ENCODE measurements at places on chromosomes 3 and 15. TPM values are rescaled to one million over a fixed set of nuclear protein-coding genes. Genes with fewer than 3 reads are reported as not detected.

SEMA7A gene
- 31.8 TPM for total RNA-seq

TRAT1 gene
- 0.42 TPM for total RNA-seq

CFAP91 gene
- 11.4 TPM for total RNA-seq

DNAH12 gene
- total RNA-seq, result 0.30 TPM

CCDC14 gene
- 40.8 TPM for total RNA-seq

KNG1 gene
- not detected for total RNA-seq

TMEM212 gene
- not detected for total RNA-seq

POU1F1 gene
- total RNA-seq, result not detected

CLEC3B gene
- total RNA-seq, result 819 TPM

GRCh38 chr3:109644746-109645145 is 307.4 kb upstream of the DPPA4 start:
- no peaks in the 10 kb centered on the region for H3K36me3 ChIP-seq
- no peak overlapping the region for H3K27ac ChIP-seq
- DNase-seq, result no peak
- no peak overlapping the region for H3K4me3 ChIP-seq
- H3K27me3 ChIP-seq, result no peaks in the 10 kb centered on the region

DNA sequence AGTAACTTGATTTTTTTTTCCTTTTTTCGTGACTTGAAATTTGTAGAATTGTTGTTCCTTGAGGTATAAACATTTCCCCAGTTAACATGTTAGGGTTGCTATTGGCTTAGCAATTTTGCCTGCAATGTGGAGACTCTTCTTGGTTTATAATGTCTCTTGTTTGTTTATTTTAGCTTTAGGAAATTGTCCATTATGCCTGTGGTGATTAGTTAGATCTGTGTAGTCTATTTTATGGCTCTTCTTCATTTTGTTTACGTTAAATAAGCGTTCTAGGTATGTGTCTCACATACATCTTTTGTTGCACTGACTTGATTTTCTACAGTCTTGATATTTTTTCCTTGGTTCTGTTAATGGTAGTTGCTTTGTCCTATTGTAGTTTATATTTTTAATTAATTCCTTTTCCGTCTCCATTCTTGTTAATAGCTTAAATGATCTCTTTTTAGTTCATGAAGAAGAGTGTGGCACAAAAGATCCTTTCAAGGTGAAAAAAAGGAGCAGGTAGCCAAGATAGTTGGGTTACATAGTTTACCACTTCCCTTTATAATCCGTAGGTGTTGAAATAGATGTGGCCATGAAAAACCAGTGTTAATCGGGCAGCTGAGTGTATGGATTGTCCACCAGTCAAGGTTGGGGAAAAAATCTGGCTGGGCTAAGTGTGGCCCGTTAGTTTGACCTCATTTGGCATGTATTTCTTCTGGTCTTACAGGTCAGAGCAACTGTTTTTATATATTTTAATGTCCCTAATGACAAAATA is 12.1 kb downstream of the IQGAP1 start:
- H3K36me3 ChIP-seq, result no peaks in the 10 kb centered on the region
- H3K4me1 ChIP-seq, result peaks cover 85% of the 10 kb centered on the region
- no peaks in the 10 kb centered on the region for H3K27me3 ChIP-seq
- no peak overlapping the region for H3K4me3 ChIP-seq
- no peak for DNase-seq

GRCh38 chr3:57026944-57027343 is 33.5 kb upstream of the SPATA12 start:
- no peaks in the 10 kb centered on the region for H3K4me1 ChIP-seq
- H3K27me3 ChIP-seq, result no peaks in the 10 kb centered on the region
- no peak for DNase-seq
- no peak overlapping the region for H3K27ac ChIP-seq
- H3K4me3 ChIP-seq, result no peak overlapping the region
- H3K36me3 ChIP-seq, result no peaks in the 10 kb centered on the region

- DNase-seq, result no peak
- H3K36me3 ChIP-seq, result no peaks in the 10 kb centered on the region
- H3K27ac ChIP-seq, result no peak overlapping the region
- H3K4me1 ChIP-seq, result no peaks in the 10 kb centered on the region
- H3K4me3 ChIP-seq, result no peak overlapping the region
- no peaks in the 10 kb centered on the region for H3K27me3 ChIP-seq
Measured at GRCh38 chr3:61526308-61526707, 35.1 kb upstream of the PTPRG start.

DNA sequence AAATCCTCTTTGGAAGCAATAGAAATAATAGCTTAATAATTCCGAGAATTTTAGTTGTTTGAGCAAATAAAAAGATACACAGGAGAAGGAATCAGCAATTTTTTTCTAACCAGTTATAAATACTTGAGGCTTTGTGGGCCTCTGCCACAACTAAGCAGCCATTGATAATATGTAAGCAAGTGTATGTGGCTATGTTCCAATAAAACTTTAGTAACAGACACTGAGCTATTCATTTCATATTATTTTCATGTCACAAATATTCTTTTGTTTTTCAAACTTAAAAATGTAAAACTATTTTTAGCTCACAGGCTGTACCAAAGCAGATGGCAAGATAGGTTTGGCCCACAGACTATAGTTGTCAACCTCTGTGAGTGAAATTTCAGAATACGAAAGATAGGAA is 85.7 kb downstream of the MSL2 start:
- no peaks in the 10 kb centered on the region for H3K36me3 ChIP-seq
- no peaks in the 10 kb centered on the region for H3K27me3 ChIP-seq
- H3K4me1 ChIP-seq, result no peaks in the 10 kb centered on the region
- no peak overlapping the region for H3K4me3 ChIP-seq
- H3K27ac ChIP-seq, result no peak overlapping the region

GRCh38 chr3:181917027-181917426 is 205.3 kb downstream of the SOX2 start:
- no peak overlapping the region for H3K4me3 ChIP-seq
- no peaks in the 10 kb centered on the region for H3K27me3 ChIP-seq
- H3K27ac ChIP-seq, result no peak overlapping the region
- H3K4me1 ChIP-seq, result no peaks in the 10 kb centered on the region
- no peak for DNase-seq
- no peaks in the 10 kb centered on the region for H3K36me3 ChIP-seq

DNA sequence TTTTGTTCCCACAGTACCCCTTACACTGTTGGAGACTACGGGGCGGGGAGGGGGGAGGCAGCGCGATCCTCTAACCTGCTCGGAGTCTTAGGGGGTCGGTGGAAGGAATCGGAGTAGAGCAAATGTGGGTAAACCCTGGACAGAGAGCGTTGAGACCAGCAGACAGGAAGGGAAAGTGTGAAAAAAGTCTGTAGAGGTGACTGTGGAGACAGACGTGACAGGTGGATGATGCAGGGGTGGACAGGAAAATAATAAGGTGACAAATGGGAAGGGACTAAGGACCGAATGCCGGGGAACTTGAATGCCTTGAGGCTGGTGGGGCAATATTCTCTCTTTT is 424 bp downstream of the EAF2 start:
- DNase-seq, result no peak
- H3K4me1 ChIP-seq, result no peaks in the 10 kb centered on the region
- no peaks in the 10 kb centered on the region for H3K36me3 ChIP-seq
- peak overlapping the region; percentile 55 for H3K4me3 ChIP-seq

DNA sequence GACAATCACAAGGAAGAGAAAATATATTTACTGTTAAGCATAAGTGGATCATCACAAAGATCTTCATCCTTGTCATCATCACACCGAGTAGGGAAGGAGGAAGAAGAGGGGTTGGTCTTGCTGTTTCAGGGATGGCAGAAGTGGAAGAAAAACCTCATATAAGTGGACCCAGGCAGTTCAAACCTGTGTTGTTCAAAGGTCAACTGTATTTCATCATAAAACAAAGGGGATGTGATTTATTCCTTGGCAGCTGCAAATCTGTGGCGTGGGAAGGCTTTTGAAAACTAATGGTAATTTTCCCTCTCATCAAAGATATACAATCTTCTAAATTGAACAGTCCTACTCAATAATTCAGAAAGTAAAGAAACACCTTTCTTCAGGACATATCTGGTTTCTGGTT is 129.9 kb upstream of the ABI3BP start:
- no peaks in the 10 kb centered on the region for H3K4me1 ChIP-seq
- DNase-seq, result no peak
- no peaks in the 10 kb centered on the region for H3K36me3 ChIP-seq
- no peaks in the 10 kb centered on the region for H3K27me3 ChIP-seq
- H3K4me3 ChIP-seq, result no peak overlapping the region

- peaks cover 58% of the 10 kb centered on the region for H3K4me1 ChIP-seq
- no peaks in the 10 kb centered on the region for H3K27me3 ChIP-seq
- no peak overlapping the region for H3K27ac ChIP-seq
Measured at GRCh38 chr15:74053517-74053916, 28.8 kb downstream of the GOLGA6A start.

- H3K36me3 ChIP-seq, result no peaks in the 10 kb centered on the region
- DNase-seq, result no peak
- H3K4me3 ChIP-seq, result no peak overlapping the region
Measured at GRCh38 chr15:33159726-33160453, 34.6 kb downstream of the FMN1 start.

DNA sequence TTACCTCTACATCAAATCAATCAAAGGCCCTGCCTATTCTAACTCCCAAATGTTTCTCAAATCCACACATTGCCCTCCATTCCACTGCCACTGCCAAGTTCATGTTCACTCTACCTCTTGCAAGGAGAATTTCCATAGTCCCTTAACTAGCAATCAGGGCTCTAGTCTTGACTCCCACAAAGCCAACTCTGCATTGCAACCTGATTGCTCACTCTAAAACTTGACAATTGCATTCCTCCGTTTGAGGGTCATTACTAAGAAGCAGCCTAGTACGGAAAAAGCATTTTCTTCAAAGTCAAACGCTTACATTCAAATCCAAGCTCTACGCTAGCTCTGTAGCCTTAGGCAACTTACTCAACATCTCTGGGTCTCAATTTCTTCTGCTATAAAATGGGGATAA is 1.2 kb downstream of the CPA3 start:
- no peak overlapping the region for H3K27ac ChIP-seq
- H3K4me3 ChIP-seq, result no peak overlapping the region
- H3K4me1 ChIP-seq, result no peaks in the 10 kb centered on the region
- no peak for DNase-seq
- no peaks in the 10 kb centered on the region for H3K36me3 ChIP-seq

- H3K27ac ChIP-seq, result no peak overlapping the region
- H3K27me3 ChIP-seq, result no peaks in the 10 kb centered on the region
- DNase-seq, result no peak
Measured at GRCh38 chr3:136120373-136121348, 75.5 kb downstream of the MSL2 start.

DNA sequence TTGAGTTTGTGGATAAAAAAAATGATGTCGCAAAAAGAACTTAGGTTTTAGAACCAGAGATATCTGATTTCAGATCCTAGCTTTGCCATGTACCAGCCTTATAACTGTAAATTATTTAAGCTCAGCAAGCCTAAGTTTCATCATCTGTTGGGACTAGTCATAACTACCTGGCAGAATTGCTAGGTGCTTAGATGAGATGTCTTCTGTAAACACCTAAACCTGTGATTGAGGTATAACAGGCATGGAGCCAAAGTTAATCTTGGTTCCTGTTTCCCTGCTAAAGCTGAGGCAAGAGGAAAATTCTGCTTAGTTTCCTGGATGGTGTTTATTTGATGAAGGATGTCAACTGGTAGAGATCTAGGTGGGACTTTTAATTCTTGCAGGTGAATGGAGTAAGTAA is 331.3 kb upstream of the RBMS3 start:
- H3K27ac ChIP-seq, result no peak overlapping the region
- H3K27me3 ChIP-seq, result no peaks in the 10 kb centered on the region
- no peaks in the 10 kb centered on the region for H3K4me1 ChIP-seq
- H3K4me3 ChIP-seq, result no peak overlapping the region
- DNase-seq, result no peak

DNA sequence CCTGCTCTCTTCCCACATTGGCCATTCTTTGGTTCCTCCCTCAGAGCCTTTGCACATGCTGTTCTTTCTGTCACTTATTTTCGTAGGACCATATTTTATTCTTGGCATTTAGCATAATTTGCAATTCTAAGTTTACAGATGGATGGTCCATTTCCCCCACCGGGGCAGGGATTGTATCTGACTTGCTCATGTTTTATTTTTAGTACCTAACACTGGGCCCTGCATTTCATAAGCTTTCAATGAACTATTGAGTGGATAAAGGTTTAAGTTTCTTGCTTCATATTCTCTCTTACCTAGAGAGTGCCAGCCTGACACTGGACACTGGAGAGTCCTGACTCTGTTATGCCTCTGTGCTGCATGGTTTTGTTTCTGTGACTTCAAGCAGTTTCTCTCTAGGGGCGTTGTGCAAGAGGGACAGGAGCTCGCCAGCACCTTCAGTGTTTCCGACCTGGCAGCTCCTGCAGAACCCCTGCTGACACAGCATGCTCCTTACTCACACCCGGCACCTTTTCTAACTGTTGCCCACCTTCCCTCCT is 87.4 kb downstream of the FLNB start:
- H3K27me3 ChIP-seq, result no peaks in the 10 kb centered on the region
- no peak overlapping the region for H3K27ac ChIP-seq
- H3K4me1 ChIP-seq, result no peaks in the 10 kb centered on the region
- no peaks in the 10 kb centered on the region for H3K36me3 ChIP-seq

GRCh38 chr15:48112242-48112641 is 8.5 kb upstream of the SLC24A5 start:
- no peaks in the 10 kb centered on the region for H3K36me3 ChIP-seq
- H3K4me1 ChIP-seq, result no peaks in the 10 kb centered on the region
- H3K27ac ChIP-seq, result no peak overlapping the region
- no peak for DNase-seq
- no peak overlapping the region for H3K4me3 ChIP-seq

- peak overlapping the region; percentile 91 for H3K4me3 ChIP-seq
- peak overlapping the region; percentile 90 for H3K27ac ChIP-seq
- H3K36me3 ChIP-seq, result no peaks in the 10 kb centered on the region
- H3K4me1 ChIP-seq, result peaks cover 27% of the 10 kb centered on the region
Measured at GRCh38 chr15:56242576-56243162, 1.0 kb downstream of the RFX7 start.

DNA sequence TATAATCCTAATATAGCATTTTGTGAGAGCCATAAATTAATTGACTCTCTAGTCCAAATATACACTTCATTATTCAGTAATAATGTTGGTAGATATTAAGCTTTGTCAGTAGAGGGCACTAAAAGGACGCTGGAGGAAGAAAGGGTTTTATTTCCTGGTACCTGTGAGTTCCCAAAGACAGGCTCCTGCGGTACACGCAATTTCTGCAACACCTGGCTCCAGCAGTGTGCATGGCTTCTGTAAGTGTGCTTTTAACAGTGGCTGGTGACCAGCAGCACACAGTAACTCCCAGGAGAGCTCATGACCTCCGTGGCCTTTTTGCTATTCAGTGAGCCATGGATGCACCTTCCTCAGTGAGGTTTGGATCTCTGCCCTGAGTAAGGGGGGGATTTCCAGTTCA is 338.3 kb upstream of the ZNF385D start:
- DNase-seq, result no peak
- H3K4me1 ChIP-seq, result no peaks in the 10 kb centered on the region
- no peaks in the 10 kb centered on the region for H3K36me3 ChIP-seq
- H3K27me3 ChIP-seq, result no peaks in the 10 kb centered on the region
- H3K27ac ChIP-seq, result no peak overlapping the region

DNA sequence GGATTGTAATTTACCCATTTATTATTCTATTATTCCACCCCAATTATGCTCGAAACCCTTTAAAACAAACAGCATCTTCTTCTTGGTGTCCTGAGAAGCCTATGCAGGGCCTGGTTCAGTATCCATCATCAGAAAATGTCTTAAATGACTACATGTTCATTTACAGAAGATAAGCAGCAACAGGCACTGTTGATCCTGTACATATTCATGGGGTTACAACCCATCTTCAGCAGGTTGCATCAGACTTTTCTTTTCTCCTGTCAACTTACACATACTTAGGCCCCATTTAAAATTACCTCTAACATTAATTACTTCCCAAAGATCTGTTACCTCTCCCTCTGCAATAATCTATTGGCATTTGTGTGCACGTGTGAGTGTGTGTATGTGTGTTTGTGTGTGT is 18.9 kb downstream of the TUSC7 start:
- DNase-seq, result no peak
- H3K27me3 ChIP-seq, result no peaks in the 10 kb centered on the region
- H3K36me3 ChIP-seq, result no peaks in the 10 kb centered on the region
- no peak overlapping the region for H3K27ac ChIP-seq
- H3K4me3 ChIP-seq, result no peak overlapping the region
